ELR (cell line): ENCODE measurements at places on chromosomes 16 and 17.

DNA sequence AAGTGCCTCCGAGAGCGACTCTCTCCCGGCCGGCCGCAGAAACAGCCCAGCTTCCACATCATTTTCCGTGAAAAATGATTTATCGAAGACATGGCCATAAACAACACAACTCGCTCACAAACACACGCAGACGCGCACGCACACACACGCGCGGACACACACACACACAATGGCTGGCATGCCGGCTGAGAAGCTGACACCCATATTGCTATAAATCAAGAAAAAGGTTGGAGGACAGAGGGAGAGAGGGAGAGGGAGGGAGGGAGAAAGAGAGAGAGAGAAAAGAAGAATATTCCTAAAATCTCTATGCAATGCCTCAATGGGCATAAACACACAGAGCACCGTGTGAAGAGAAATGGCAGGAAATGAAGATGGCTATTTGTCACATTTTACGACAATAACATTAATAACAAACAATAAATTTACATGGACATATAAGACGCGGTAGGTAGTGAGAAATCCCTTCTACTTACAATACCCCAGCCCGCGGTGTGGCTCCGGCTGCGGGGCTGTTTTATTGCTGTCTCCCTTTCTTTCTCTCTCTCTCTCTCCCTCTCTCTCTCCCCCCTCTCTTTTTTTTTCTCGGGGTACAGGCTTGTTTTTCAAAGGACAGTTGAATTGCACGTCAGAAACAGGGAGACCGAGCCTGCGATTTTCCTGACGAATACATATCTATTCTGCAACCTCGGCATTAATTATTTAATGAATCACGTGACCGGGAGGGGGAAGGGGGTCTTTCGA, 9.5 kb downstream of the HOXB4 start:
- no peak for DNase-seq

DNA sequence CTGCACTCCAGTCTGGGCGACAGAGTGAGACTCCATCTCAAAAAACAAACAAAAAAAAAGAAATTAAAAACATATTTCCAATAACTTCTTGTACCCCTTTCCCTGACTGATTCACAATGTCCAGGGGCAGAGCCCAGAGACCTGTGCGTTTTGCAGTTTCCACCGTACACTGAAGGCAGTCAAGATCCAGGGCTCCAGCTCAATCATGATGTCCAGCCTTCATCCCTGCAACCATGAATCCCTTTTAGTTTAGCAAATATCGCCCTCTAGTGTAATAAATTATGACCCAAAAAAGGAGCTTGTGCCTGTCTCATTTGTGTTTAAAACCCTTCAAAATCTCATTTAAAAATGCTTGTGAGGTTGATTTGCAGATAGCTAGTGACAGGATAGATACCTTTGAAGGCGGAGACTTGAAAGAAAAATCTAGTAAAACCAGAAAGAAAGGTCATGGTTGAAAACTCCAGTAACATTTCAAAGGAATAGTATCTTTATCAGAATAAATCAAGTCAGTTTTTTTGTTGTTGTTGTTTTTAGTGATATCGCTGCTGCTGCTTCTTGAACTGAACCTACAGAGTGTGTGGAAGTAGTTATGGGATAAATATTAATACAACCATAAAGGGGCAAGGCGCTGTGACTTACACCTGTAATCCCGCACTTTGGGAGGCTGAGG, 3.7 kb upstream of the ERN1 start:
- peak; percentile 85 for DNase-seq

- peak; percentile 98 for DNase-seq
Observed at GRCh38 chr16:71927383-71927782, 32.1 kb downstream of the IST1 start.

DNA sequence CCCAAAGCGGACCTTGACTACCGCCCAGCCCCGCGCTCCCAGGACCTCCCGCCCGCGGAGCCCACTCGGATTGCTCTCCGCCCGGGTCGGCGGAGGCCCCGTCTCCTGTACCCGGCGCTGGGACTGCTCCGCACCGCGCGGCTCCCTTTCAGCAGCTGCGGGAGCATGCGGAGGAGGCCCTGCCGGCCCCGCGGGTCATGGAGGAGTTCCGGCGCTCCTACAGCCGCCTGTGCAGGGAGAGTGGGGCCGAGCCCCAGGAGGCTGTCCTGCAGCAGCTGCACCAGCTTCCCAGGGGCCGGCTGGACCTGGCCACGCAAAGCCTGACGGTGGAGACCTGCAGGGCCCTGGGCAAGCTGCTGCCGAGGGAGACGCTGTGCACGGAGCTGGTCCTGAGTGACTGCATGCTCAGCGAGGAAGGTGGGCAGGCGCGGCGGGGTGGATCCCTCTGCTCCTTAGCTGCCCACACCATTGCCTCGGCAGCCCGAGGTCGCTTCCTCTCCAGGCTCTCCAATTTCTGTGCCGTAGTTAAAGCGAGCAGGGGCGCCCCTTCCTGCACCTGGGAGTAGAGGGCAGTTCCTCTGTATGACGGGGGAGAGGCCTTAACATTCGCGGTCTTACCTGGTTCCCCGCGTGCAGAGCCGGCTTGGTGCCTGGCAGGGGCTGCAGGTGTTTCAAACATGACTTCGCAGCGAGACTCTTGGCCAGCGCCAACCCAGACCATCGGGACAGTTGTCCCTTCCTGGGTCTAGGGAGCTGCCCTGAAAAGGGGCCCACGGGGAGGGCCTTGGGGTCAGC, 539 bp downstream of the LRRC45 start:
- peak; percentile 45 for DNase-seq

DNA sequence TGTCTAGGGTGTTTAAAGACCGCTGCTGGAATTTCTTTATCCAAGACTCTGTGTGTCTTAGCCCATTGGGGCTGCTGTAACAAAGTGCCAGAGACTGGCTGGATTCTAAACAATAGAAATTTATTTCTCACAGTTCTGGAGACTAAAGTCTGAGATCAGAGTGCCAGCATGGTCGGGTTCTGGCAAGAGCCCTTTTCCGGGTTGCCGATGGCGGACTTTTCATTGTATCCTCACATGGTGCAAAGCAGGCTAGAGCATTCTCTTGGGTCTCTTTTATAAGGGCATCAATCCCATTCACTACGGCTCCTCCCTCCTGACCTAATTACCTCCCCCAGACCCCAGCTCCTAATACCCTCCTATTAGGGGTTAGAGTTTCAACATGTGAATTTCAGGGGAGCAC, 9.5 kb downstream of the NLRC5 start:
- DNase-seq: no peak

- DNase-seq: no peak
Observed at GRCh38 chr17:65529761-65530522, 31.5 kb downstream of the AXIN2 start.

DNA sequence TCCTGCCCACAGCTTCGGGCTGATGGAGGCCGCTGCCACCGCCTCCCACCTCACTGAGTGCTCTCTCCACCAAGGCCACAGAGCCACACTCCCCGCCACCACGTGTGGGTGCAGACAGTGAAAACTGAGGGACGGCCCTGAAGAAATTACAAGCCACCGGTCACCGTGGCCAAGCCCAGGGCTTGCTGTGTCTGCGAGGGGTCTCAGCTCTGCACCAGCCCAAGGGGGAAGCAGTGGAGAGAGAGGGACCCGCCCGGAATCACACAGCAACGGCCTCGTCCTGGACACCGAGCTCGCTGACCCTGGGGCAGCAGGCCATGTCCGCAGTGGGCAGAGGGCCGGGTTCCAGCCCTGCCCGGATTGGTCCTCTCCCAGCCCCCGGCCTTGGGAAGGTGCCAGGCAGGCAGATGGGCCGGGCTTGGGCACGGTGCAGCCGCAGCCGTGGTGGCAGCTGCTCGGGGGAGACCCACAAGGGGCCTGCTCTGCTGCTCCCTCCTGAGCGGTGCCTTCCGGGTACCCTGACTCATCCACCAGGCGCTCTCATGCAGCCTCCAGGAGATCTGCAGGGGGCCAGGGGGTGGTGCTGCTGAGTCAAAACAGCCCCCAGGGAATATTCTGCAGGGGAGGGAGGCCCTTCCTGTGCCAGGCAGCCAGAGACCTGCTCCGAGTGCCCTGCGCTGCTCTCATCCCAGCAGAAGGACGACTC, 52.0 kb downstream of the CBFA2T3 start:
- peak; percentile 93 for DNase-seq

- DNase-seq: no peak
Observed at GRCh38 chr17:76581515-76581914, 4.1 kb downstream of the ST6GALNAC2 start.

GRCh38 chr17:38885044-38885727, 15.3 kb downstream of the LASP1 start:
- DNase-seq: no peak
